Activated naive CD8-positive, alpha-beta T cell treated with anti-CD3 and anti-CD28 coated beads, Interleukin-2, amount 10 ng/mL, durations not matched to agents 7 days and 5 days (primary cell): ENCODE measurements at places on chromosomes 7 and 10. TPM values are rescaled to one million over a fixed set of nuclear protein-coding genes. Genes with fewer than 3 reads are reported as not detected.

- H3K4me1 ChIP-seq = peaks cover 2% of the 10 kb centered on the region
- no peak overlapping the region for H3K27ac ChIP-seq
- no peak overlapping the region for H3K4me3 ChIP-seq
- peaks cover 14% of the 10 kb centered on the region for H3K27me3 ChIP-seq
- DNase-seq = no peak
- H3K36me3 ChIP-seq = no peaks in the 10 kb centered on the region
These were observed 34.3 kb upstream of the ICA1 start for GRCh38 chr7:8296362-8296659.

GRCh38 chr7:158943713-158944112 is 87.4 kb downstream of the DYNC2I1 start:
- DNase-seq = no peak
- no peaks in the 10 kb centered on the region for H3K4me1 ChIP-seq
- no peak overlapping the region for H3K4me3 ChIP-seq
- no peaks in the 10 kb centered on the region for H3K27me3 ChIP-seq
- H3K36me3 ChIP-seq = peaks cover 16% of the 10 kb centered on the region
- H3K27ac ChIP-seq = no peak overlapping the region

DNA sequence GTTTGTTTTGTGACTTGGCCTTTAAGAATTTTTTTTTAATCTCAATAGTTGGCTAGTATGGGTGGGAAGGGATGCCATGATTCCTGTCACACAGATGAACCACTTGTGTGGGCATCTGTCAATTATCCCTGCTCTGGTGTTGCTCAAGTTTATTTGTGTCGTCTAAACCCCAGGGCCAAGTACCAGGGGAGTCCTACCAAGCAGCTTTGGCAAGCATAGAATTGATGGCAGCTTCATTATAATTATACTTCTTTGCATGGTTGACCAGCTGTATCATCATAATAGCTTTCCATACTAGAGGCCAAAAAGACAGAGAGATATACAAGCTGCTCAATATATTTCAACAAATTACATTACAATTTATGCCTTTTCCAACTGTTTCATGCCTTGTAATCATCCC is 30.4 kb downstream of the SUGCT start:
- H3K4me1 ChIP-seq = no peaks in the 10 kb centered on the region
- H3K4me3 ChIP-seq = no peak overlapping the region
- DNase-seq = no peak

The LRIT1 gene
- not detected for total RNA-seq

- H3K4me3 ChIP-seq = no peak overlapping the region
- no peak for DNase-seq
- no peaks in the 10 kb centered on the region for H3K4me1 ChIP-seq
- no peaks in the 10 kb centered on the region for H3K36me3 ChIP-seq
- H3K27me3 ChIP-seq = no peaks in the 10 kb centered on the region
- H3K27ac ChIP-seq = no peak overlapping the region
These were observed 172.6 kb downstream of the LRRTM3 start for GRCh38 chr10:67098461-67098860.

- H3K4me1 ChIP-seq = no peaks in the 10 kb centered on the region
- H3K27me3 ChIP-seq = no peaks in the 10 kb centered on the region
- H3K27ac ChIP-seq = no peak overlapping the region
- H3K36me3 ChIP-seq = peaks cover 4% of the 10 kb centered on the region
These were observed 30.6 kb downstream of the ZFAND2A start for GRCh38 chr7:1129431-1129830.

GRCh38 chr10:102537948-102538347 is 34.2 kb downstream of the SUFU start:
- peaks cover 3% of the 10 kb centered on the region for H3K4me1 ChIP-seq
- no peak overlapping the region for H3K4me3 ChIP-seq
- no peak overlapping the region for H3K27ac ChIP-seq

DNA sequence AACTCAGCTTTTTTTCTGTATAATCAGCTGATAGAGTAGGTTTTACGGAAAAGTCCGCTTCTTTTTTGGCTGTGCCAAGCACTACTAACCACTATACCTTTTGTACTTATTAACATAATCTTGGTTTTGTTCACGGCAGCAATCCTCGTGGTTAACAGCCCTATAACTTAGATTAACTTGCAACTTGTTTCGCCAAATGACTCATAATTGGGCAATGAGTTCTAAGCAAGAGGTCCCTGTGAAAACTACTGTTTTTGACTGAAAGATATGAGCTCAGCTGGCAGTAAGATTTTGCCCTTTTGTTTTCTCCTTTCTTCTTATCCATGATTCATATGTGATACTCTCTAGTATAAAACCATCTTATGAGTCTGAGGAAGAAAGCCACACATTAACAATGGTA is 345.0 kb upstream of the PCDH15 start:
- H3K27ac ChIP-seq = no peak overlapping the region
- H3K36me3 ChIP-seq = no peaks in the 10 kb centered on the region
- no peak for DNase-seq
- no peaks in the 10 kb centered on the region for H3K27me3 ChIP-seq
- no peak overlapping the region for H3K4me3 ChIP-seq

DNA sequence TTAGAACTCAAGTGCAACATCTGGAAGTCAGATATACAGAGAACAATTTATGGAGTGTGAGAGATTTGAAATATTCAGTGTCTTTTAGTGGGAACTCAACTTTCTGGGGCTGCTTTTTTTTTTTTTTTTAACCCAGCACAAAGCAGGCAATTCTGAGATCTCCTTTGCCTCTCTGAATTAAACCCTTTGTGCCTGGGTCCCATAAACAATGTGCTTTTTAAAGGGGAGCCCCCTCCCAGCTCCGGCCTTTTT is 146.8 kb downstream of the CELF2 start:
- no peak overlapping the region for H3K4me3 ChIP-seq
- peaks cover 41% of the 10 kb centered on the region for H3K4me1 ChIP-seq
- peaks cover 17% of the 10 kb centered on the region for H3K36me3 ChIP-seq
- no peak for DNase-seq
- peak overlapping the region; percentile 99 for H3K27ac ChIP-seq
- H3K27me3 ChIP-seq = no peaks in the 10 kb centered on the region

DNA sequence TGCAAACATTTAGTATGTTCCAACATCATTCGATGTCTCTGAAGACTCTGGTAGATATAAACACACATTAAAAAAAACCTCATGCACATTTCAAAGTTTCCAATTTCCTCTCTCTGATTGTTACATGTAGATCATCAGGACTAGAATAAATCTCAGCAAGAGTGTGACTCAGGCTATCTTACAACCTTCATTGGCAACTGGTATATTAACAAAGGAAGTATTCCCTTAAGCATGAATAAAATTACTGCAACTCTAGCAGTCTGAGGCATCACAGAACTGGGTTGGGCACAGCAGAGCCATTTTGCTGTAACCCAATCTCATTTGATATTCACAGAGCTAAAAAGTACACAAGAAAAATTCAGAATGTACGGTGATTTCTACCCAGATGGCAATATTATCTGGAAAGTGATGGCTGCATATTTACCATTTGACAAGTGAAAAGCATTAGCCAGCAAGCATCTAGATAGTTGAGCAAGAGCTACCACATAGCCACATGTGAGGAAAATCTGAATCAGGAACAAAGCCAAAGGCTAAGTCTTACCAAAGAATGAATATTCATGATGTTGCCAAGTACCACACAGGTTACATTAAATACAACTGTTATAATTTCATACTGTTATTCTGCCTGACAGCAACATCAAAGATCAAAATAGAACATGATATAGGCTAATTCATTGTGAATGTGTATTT is 232.2 kb downstream of the CRPPA start:
- no peaks in the 10 kb centered on the region for H3K4me1 ChIP-seq
- H3K4me3 ChIP-seq = no peak overlapping the region
- no peaks in the 10 kb centered on the region for H3K36me3 ChIP-seq
- no peak for DNase-seq
- H3K27ac ChIP-seq = no peak overlapping the region
- H3K27me3 ChIP-seq = no peaks in the 10 kb centered on the region

DNA sequence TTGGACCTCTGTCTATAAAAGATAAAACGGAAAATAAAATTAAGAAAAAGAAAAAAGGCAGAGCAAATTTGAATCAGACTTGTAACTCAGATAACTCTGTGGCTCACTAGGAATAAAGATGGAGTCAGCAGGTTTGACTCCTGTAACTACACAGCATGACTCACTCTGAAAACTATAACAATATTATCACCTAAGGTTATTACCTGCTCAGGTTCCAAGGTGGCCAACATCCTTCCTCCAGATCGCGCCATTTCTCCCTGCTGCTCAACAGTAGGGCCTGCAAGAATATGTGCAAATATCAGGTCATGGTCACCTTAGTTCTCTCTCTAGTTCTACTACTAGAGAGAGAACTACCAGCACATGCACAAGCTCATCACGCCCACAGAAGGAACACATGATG is 30.0 kb downstream of the ALDH18A1 start:
- H3K27ac ChIP-seq = no peak overlapping the region
- peaks cover 16% of the 10 kb centered on the region for H3K36me3 ChIP-seq
- H3K4me3 ChIP-seq = no peak overlapping the region
- DNase-seq = no peak
- H3K4me1 ChIP-seq = peaks cover 6% of the 10 kb centered on the region
- no peaks in the 10 kb centered on the region for H3K27me3 ChIP-seq

DNA sequence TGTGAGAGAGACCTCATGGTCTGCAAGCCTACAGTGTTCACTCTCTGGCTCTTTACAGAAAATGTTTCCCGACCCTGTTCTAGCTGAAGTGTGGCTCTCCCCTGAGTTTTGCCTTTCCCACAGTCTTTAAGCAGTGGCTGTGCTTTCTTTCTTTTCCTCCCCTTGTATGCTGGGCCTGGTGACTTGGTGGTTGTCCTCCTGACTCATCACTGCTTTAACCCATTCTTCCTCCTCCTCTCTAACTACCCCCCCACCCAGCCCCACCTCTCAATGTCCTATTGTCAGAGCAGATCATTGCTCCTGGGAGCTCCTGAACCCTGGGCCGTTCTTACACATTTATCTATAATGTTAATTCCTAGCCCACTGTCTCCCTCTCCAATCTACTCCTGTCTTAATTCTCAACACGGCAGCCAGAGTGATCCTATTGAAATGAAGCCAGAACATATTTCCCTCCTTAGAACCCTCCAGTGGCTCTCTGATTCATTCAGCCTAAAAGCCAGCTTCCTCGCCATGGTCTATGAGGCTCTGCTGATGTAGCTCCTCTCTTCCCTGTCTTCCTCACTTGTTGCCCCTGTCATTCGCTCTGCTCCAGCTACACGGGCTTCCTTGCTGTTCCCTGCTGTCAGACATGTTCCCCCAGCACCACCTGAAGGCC is 55.0 kb downstream of the DENND11 start:
- peaks cover 6% of the 10 kb centered on the region for H3K36me3 ChIP-seq
- H3K4me1 ChIP-seq = no peaks in the 10 kb centered on the region
- no peaks in the 10 kb centered on the region for H3K27me3 ChIP-seq

GRCh38 chr7:102439963-102440795 is 6.8 kb downstream of the ORAI2 start:
- peaks cover 6% of the 10 kb centered on the region for H3K4me1 ChIP-seq
- no peaks in the 10 kb centered on the region for H3K27me3 ChIP-seq
- peaks cover 15% of the 10 kb centered on the region for H3K36me3 ChIP-seq
- no peak overlapping the region for H3K4me3 ChIP-seq

The EEF1AKMT2 gene
- total RNA-seq = 22.0 TPM

The ATG9B gene
- total RNA-seq = 11.1 TPM

- DNase-seq = no peak
- H3K27ac ChIP-seq = no peak overlapping the region
- no peak overlapping the region for H3K4me3 ChIP-seq
These were observed 264.6 kb downstream of the DGKB start for GRCh38 chr7:14637968-14638367.

GRCh38 chr10:34010891-34011290 is 676.4 kb upstream of the NRP1 start:
- no peaks in the 10 kb centered on the region for H3K4me1 ChIP-seq
- H3K4me3 ChIP-seq = no peak overlapping the region
